ENCODE measurements at places on chromosomes 2 and 18. TPM values are rescaled to one million over a fixed set of nuclear protein-coding genes. Genes with fewer than 3 reads are reported as not detected.

Gene FBLN7
- 0.03 TPM for total RNA-seq

Gene TTR
- total RNA-seq = 2.8 TPM

Gene ASIC4
- 0.08 TPM for total RNA-seq

Gene GPR45
- total RNA-seq = not detected

Gene METTL8
- total RNA-seq = 6.9 TPM

Gene APLF
- total RNA-seq = 0.05 TPM

- no peak for DNase-seq
Measured at GRCh38 chr18:10049747-10050146, 135.9 kb downstream of the VAPA start.

- DNase-seq = no peak
Measured at GRCh38 chr18:55592106-55592505, 4.1 kb upstream of the TCF4 start.

DNA sequence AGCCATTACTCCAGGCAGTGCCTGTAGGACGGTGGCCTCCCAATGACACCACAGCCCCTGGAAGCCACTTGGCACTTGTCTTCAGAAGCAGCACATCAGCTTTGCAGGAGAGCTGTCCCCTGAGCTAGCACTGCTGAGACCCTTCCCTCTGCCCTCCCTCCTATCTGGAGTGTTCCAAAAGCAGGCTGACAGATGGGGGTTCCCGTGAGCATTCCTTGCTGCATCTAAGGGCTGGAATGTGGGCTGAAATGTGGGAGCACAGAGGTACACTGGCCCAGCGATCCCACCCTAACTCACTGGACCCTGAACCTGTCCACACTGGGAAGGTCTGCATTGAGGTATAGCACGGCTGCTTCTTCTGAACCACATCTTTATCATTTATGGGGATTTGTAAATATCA, 230.1 kb downstream of the ANAPC1 start:
- DNase-seq = no peak

DNA sequence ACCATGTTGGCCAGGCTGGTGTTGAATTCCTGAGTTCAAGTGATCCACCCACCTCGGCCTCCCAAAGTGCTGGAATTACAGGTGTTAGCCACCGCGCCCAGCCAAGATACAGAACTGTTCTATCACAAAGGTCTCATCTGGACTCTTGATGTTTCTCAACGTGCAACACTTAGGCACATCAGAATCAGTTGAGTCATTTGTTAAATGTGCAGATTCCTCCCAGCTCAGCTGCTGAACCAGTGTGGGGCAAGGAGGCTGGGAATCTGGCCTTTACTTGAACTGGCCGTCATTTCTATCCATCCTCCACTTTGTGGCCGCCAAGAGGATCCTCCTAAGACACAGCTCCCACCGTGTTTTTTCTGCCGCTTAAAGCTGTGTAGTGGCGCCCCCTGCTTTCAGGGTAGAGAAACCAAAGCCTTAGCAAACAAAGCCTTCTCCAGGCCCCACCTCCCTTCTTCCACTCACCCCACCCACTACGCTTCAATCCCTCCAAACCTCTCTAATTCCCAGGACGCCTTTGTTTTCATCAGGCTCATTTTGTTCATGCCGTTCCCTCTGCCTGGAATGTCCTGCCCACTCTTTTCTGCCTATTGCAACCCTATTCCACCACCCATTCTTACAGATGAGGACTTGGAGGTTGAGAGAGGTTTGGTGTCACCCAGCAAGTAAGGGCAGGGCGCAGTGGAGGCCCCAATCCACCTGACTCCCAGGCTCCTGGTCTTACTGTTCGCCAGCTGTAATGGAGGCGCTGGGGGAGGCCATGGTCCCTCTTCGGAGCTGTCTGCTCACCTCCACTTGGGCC, 776 bp upstream of the SPEG start:
- DNase-seq = peak; percentile 29

GRCh38 chr2:104444392-104444791, 409.5 kb upstream of the POU3F3 start:
- DNase-seq = peak; percentile 16

- DNase-seq = no peak
Measured at GRCh38 chr18:36633961-36634412, 194.8 kb downstream of the TPGS2 start.

- no peak for DNase-seq
Measured at GRCh38 chr2:234587341-234588053, 90.6 kb upstream of the ARL4C start.

GRCh38 chr2:228798458-228799207, 472.5 kb downstream of the PID1 start:
- no peak for DNase-seq

- DNase-seq = no peak
Measured at GRCh38 chr18:58792086-58792485, 72.6 kb upstream of the ZNF532 start.

GRCh38 chr2:58106896-58107295, 60.3 kb downstream of the VRK2 start:
- DNase-seq = no peak

DNA sequence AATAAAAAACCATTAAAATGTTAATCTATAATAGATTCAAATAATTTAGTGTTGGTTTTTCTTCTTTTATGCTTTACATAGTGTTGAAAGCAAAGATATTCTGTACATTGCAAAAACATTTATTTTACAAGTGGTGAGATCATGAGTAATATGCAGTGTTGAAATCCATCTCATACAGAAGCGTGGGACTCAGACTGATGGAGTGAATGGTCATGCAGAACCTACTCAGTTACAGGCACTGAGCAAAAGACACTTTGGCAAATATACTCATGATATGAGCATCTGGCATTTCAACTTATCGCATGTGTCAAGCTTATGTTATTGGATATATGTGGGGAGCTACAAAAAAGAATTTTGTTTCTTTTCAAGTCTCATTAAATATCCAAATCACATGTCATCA, 620.2 kb upstream of the NETO1 start:
- no peak for DNase-seq

GRCh38 chr2:36556842-36557241, 41.1 kb downstream of the FEZ2 start:
- no peak for DNase-seq

- DNase-seq = no peak
Measured at GRCh38 chr18:58257461-58257860, 213.4 kb downstream of the NEDD4L start.

GRCh38 chr2:33488715-33489540, 12.5 kb downstream of the RASGRP3 start:
- no peak for DNase-seq

- no peak for DNase-seq
Measured at GRCh38 chr18:76956648-76957047, 134.3 kb downstream of the ZNF236 start.

Measured in HT-29 (cell line).